ENCODE measurements at places on chromosomes 2 and 18.

DNA sequence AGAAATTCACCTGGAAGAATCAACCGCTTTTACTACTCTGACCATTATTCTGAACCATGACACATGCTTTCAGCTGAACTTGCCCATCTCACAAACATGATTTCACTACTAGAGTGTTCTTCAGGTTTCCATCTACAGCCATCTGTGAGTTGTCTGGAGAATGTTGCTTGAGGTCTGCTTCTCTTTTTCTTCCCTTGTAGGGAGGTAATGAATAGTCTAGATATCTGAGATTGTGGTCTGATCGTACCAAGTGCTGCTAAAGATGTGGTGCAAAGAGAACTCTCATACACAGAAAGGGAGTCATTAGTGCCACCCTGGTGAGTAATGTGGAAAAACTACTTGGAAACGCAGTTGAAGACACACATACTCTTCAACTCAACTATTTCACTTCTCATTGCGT is 10.2 kb downstream of the SOWAHC start:
- DNase-seq, result no peak

GRCh38 chr2:218323526-218324472 is 31.5 kb upstream of the TMBIM1 start:
- DNase-seq, result peak; percentile 55

DNA sequence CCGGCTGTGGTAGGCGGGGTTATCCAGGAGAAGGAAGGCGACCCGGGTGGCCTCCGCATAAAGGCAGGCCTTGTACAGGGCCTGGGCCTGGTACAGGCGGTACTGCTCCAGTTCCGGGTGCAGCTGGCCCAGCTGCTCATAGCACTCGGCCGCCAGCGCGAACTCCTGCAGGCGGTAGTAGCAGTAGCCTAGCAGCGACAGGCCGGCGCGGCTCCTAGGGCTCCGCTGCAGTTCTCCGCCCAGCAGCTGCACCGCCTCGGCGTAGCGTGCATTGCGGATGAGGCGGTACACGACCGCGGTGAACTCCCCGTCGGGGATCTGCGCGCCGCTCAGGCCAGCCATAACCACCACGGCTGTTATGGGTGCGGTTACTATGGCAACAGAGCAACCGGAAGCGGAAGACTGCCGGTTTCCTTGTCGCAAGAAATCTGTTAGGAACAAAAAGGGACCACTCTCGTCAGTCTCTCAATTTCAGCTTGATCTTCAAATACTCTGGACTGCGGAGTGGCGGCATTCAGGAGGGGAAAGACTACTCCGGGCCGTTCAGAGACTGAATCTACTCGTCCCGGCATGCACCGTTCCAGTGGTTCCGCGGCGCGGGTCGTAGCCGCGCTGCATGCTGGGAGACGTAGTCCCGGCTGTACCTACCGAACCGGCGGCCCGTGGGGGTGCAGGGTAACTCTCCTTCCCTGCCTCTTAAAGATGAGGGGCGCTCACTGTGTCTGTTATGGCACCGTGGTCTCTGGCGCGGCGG is 160.0 kb downstream of the AGPS start:
- peak; percentile 94 for DNase-seq

GRCh38 chr2:238235856-238236255 is 4.0 kb downstream of the HES6 start:
- DNase-seq, result no peak

DNA sequence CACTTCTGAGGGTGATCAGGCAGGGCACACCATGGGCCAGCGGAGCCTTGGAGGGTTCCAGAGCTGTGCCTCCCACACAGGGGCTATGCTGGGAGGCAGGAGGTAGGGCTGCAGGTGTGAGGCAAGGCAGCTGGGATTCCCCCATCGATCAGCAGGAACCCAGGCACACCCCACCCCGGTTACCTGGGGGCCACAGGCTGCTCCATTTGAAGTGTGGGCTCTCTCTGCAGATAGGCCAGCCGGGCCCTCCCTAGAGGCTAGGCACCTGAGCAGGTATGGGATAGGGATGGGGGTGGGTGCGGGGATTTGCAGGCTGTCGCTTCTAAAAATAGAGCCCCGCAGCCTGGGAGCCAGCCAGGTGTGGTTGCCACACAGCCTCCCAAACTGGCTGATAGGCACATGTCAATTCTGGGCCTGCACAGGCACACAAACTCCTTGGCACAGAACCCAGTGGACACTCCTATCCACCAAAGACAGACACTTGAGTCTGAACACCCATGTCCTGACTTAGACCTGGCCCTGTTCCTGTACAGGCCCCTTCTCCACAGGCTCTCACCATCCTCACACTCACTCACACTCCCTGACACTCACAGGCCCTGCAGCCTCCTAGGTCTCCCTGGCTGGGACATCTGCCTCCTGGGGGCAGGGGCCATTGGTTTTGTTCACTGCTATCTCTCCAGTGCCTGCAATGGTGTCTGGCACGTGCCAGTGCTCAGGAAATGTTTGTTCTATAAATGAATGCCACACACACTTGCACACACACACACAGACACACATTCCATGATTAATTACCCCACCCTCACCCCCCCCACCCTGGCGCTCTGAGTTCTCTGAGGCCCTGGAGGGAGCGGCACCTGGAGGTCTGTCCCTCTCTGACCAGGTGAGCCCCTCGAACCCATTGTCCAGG is 73.4 kb downstream of the ZFP36L2 start:
- DNase-seq, result peak; percentile 72

DNA sequence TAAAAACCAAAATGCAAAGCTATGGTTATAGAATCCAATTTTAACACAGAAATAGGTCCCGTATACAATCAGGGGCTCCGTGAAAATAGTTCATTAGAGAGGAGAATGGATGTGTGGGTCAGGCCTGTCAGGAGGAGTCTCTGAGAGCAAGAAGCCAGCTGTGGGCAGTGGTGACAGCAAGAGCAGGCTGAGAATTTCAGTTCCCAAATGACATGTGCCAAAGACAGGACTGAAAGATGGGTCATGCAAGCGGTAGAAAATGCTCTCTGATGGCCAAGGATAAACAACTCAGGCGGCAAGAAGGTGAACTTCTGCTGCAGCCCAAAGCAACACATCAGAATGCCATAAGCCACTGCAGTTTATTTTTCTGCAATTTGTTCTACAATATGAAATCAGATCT is 100.4 kb downstream of the CCDC141 start:
- no peak for DNase-seq

GRCh38 chr2:142984657-142985056 is 107.2 kb downstream of the KYNU start:
- DNase-seq, result no peak

DNA sequence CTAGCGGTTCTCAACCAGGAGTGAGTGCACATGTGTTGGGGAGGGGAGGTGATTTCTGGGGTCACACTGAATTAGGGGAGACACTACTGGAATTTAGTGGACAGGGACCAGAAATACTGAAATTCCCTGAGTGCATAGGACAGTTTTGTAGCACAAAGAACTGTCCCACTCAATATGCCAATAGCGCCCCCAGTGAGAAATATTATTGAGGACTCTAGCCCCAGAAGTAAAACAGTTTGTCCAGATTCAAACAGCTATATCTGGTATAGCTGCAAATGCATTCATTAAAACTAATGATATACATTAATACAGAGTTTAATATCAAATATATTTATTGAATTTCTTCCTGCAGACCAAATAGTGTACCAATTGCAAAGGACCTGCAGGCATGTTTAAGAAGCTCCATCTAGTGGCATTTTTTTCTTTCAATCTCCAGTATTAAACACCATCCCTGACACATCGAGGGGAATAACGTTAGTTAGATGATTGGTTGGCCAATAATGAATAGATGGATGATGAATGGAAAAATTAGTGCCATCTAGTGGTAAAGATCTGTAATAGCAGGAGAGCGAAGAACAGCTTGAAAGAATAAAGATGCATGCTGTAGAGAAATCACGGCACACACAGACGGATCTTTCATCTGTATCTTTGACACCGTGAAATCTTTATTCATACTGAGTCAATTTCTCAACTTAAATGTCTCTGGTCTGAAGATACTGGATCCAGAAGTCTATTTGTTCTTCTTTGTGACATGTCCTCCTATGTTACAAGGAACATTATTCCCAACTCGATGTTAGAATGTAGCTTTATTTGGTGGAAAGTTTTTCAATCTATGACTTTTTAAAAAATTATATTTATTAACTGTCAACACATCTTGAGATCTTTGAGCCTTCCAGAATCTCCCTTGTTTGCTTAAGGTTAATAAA is 62.5 kb downstream of the DHRS9 start:
- DNase-seq, result no peak

DNA sequence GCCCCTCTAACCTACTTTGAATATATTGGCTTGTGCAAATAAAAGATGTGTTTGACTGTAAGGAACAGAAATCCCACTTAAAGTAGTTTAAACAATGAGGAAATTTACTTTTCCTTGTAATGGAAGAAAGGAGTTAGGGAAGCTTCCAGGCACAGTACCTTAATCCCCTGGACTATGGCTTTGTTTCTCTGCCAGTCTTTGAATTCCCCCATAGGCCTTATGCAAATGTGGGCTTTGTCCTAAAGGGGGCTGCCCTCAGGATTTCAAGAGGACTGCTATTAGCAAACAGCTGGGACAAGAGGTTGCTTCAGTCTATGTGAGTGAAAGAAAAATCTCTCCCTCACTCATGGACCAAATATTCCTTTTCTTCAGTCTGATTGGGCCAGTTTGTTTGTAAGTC is 255.1 kb upstream of the THSD7B start:
- no peak for DNase-seq

- DNase-seq, result no peak
These were observed 80.9 kb downstream of the CHRNA1 start for GRCh38 chr2:174683392-174683759.

DNA sequence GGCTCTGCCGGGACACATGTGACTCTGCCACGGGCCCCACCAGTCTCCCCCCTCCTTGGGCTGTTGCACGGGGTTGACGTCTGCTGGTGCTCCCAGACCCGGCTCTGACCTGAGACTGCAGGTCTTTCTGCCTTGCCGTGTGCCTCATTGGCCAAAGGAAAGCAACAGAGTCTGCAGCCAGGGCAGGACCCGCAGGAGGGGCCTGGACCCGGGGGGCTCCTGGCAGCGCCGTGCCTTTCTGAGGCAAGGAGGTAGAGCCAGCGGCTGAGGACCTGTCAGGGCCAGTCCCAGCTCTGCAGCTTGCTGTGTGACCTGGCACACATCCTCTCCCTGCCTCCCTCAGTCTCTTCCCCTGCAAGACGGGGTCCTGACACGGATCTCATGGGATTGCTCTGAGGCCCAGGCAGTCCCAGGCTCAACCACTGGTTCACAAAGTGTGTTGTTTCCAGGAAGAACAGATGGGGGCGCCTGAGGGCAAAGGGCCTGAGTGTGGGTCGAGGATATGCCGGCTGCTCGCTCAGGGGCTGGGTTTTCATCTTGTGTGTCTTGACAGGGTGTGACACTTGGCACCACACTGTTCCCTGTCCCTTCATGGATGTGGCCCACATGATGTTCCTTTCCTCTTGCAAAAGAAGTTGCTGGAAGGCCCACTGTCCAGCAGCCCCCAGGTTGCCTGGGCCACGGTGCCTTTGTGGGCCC is 9.0 kb downstream of the CAPN10 start:
- peak; percentile 53 for DNase-seq

DNA sequence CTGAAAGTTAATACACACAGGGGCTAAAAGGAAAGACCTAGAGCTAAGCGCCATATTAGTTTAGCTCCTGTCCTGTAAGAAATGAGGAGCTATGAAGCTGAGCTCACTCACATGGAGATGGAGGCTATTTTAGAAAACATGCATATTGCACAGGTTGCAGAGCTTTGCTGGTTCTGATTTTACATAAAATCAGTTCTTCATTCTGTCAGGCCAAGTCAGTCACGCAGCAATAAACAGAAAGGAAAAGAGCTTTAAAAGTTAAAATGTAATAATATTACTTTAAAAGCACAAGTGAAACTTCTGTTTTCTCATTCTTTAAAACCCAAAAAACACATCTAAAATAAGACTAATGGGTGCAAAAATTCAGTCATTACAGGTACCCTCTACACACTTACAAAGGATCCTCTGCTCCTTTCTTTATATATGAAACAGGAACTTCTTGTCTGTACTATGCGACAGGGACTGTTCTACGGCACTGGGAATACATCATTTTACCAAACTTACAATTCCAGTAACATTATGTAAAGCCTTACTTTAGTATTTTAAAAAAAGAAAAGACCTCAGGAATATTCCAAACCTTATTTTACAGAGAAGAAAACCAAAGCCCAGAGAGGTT is 113.8 kb downstream of the THADA start:
- DNase-seq, result no peak

GRCh38 chr2:56118474-56118873 is 65.3 kb upstream of the CCDC85A start:
- DNase-seq, result no peak

DNA sequence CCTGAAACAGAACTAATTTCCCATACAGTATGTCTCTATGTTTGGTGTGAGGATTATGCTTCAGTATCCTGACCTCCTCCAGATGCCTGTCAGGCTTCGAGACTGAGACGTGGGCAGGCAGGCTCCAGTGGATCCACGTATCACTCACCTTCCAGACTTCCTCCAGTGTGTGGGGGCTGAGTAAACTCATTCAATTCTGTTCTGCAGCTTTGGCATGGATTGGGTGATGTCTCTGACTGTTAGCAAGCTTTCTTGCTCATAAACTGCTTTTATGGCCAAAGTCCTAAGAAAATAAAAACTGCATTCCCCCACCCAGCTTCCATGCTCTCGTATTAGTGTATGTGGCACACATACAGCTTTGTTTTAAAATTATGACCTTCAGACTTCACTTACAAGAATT is 53.6 kb downstream of the CCDC93 start:
- no peak for DNase-seq

DNA sequence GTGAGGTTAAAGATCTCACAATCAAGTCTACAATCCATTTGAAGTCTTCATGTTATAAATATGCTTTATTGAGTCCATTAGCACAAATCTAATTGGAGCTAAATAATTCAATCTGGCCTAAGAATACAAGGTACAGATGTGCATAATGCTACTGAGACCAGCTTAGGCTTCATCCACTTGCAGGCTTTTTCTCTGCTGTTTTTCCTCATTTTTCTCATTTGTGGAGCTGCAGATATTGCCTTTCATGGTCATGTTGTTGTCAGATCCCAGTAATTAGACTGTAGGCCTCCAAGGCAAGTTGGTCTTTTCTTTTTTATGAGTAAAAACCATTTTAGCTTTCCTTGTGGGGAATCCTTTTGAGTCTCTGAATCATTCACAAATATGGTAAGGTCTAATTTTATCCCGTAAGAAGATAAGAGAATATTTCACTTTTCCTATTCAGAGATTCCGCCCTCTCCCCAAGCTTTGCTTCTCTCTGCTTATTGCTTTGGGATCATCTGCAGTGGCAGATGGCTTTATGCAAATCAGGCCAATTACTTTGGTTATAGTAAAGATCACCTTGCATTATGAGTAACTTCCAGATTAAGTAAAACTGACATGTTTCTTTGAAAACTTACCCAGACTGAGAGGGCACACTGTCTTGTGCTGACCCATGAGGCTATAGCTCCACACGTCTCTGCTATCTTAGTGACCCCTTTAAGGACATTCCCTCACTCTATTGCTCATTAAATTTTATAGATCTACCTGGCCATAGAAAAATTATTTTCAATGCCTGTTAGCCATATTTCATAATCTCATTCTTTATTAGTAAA is 80.9 kb downstream of the MGAT5 start:
- no peak for DNase-seq

- no peak for DNase-seq
These were observed 35.8 kb downstream of the SKOR2 start for GRCh38 chr18:47215554-47216138.

GRCh38 chr2:130762031-130762909 is 6.9 kb downstream of the AMER3 start:
- no peak for DNase-seq

Data from Right ventricle myocardium superior (tissue), 1 donor.